Right atrium auricular region (tissue), 2 donors: ENCODE measurements at places on chromosomes 3 and 15. TPM values are rescaled to one million over a fixed set of nuclear protein-coding genes. Genes with fewer than 3 reads are reported as not detected.

Gene RARB
- total RNA-seq, result 15.2 TPM

GRCh38 chr3:6526861-6527260, 334.1 kb upstream of the GRM7 start:
- no peaks in the 10 kb centered on the region for H3K27me3 ChIP-seq
- DNase-seq, result no peak
- H3K4me1 ChIP-seq, result no peaks in the 10 kb centered on the region

GRCh38 chr3:66615643-66616301, 115.0 kb upstream of the LRIG1 start:
- no peak for DNase-seq
- H3K27me3 ChIP-seq, result no peaks in the 10 kb centered on the region
- no peak overlapping the region for H3K4me3 ChIP-seq
- no peaks in the 10 kb centered on the region for H3K36me3 ChIP-seq
- H3K27ac ChIP-seq, result no peak overlapping the region

GRCh38 chr3:81851176-81851575, 89.7 kb upstream of the GBE1 start:
- H3K27me3 ChIP-seq, result no peaks in the 10 kb centered on the region
- H3K4me3 ChIP-seq, result no peak overlapping the region

DNA sequence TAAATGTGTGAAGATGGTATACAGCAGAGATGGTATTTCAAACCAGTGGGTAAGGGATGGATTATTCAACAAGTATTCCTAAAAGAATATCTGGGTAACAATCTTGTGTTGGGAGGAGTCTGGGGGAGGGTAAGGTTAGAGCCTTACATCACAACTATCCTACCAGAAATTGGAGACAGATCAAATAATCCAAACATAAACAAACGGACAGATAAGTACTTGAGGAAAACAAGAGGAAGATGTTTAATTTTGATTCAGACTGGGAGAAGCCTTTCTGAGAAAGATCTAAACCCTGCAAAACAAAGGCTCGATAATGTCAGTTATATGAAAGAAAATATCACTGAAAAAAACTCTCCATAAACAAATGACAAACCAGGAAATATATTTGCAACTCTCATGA, 77.9 kb downstream of the SLC9A9 start:
- no peak for DNase-seq
- no peaks in the 10 kb centered on the region for H3K36me3 ChIP-seq
